ENCODE measurements at places on chromosomes 1 and 21.

- no peak for DNase-seq
Observed at GRCh38 chr1:37453647-37454046, 20.7 kb upstream of the ZC3H12A start.

DNA sequence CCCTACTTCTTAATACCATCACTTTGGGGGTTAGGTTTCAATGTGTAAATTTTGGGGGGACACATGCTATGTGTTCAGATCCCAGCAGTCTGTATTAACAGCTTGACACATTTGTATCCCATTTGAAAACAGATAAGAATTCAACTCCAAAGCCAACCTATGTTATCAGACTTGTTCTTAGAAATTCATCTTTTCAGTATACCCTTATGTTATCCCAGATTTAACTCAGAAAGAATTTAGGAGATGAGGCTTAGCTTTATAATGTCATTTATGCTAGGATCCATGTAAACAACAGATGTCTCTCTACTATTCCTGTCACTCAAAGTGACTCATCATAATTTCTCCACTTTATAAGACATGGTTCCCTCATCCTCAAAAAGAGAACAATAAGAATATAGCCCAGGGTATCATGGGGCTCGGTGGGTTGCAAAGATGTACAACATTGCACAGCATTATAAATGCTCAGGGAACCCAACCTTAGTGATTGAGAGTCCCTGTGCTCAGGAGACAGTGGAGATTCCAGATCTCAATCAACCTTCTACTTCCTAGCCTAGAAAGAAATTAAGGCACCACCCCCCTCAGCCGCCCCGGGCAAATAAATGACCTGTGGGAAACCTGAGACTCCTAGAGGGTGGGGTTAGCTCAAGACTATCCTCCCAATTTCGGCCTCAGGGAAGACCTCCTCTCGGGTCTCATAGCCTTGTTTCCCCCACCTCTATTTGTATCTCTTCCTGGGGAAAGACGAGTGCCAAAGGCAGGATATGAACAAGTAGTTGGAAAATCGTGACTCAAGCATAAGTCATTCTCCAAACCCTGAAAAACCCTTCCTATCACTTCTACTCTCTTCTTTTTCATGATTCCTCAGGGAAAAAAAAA, 265.1 kb upstream of the CAMK1G start:
- DNase-seq, result peak; percentile 17

- DNase-seq, result no peak
Observed at GRCh38 chr1:153778051-153778823, 3.0 kb downstream of the SLC27A3 start.

GRCh38 chr21:30447056-30447455, 7.0 kb downstream of the KRTAP15-1 start:
- no peak for DNase-seq

DNA sequence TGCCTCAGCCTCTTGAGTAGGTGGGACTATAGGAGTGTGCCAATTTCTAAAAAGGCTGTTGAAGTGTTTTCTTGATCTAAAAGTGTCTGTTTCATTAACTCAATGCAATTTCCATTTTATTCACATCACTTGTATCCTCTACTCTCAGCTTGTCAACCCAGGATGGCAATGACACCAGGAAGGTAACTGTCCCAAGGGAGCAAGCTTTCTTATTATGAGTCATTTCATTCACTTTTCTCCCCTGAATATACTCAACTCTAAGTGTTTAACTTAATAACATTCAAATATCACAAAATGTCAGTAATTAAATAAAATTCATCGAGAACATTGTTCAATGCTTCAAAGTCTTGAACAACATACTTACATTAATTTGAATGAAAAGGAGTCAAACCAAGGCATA, 22.9 kb upstream of the GFI1 start:
- no peak for DNase-seq

DNA sequence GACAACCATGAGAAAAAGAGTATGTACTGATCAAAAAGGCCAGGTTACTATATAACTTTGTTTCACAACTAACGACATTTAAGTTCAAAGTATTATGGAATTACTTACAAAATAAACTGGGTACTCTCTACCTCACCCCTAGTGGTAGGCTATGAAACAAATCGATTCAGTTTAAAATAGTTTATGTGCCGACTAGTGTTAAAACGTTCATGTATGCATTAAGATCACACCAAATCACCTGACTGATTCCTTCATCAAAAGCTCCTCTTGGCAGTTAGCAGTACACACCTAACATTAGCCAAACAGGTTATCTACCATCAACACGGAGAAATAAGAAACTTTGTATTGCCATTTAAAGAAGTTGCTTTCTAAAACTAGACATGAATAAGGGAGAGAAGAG, 137.1 kb downstream of the AKT3 start:
- no peak for DNase-seq

GRCh38 chr1:232038706-232039677, 412.4 kb downstream of the DISC1 start:
- DNase-seq, result peak; percentile 17

DNA sequence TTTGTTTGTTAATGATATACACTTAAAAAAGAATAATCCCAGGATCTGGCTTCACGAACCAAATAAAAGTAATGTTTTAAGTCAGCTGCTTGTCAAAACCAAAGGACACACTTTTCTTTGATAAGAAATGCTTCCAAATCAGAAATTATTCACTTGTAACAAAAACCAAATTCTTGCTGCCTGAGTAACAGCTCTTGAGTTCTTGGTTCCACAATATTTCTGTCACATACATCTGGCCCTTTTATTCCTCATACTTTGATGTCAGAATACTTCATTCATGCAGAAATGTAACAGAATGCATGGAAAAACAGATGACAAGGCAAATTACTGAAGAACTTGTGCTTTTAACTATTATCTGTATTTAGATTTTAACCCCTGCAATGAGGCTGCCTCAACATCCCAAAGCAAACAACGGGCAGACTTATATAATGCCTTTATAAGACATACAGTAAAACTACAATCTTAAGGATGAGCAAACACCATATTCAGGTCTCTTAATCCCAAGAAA, 1.5 kb downstream of the VAMP4 start:
- peak; percentile 42 for DNase-seq

DNA sequence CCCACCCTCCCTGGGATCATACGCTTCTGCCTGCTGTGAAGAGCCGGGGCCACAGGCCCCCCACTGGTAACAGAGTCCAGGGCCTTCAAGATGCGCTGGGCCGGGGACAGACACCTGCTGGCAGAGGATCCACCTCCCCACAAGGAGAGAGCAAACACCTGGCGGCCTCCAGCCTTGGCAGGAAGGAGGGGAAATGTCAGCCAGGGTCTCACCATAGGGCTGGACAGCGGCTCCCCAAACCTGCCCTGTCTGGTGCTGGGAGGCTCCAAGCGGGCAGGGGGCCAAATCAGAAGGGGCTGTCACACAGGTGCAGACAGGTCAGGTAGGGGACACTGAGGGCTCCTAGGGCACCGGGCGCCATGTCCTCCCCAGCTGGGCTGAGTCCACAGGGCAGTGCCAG, 58.9 kb downstream of the KCNAB2 start:
- no peak for DNase-seq

DNA sequence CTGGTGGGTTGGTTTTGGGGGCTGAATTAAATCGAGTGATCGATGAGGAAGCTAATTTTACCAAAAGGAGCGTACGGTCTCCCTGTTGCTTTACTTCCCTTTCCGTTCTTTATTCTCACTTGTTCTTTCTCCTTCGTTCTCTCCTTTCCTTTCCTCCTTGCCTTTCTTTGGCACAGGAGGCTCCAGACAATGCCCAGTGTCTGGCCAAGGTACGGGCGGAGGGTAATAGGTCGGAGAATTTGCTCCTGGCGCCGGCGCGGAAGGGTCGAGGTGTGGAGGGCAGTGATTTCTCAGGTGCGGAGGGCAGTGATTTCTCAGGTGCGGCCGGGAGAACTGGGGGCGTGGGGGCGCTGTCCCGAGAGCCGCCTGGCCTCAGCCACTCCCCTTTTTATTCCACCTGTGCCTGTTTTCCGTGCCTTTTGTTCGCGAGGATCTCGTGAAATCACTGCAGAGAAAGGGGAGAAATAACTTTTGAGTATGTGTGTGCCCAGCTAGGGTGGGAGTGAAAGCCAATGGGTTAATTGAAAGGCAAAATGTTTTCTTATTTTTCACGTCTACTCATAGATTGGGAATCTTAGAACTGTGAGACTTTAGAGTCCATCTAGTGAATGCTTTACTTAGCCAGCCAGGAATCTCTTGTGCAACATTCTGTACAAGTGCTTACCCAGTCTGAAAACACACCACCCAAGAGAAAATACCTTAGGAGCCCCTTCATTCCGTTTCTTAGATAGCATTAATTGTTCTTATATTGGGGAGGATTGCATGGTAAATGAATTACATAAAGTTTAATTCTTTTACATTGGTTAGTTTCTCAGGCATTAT, 1.3 kb downstream of the FNBP1L start:
- peak; percentile 85 for DNase-seq

DNA sequence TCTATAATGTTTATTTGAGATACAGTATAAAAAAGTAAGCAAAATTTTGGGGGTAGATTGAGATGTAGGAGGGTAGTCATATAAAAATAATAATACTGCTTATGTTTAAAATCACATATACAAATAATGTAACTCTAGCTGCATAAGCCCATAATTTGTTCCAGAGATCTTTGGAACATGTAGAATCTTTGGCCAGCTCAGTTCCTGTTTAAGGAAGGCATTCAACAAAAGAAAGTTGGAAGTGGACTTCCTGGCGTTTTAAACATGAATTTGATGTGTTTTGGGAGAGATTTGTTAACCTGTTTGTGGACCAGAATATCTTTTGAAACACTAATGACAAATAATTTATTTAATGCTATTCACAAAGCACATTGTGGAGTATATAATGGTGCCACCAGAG, 27.7 kb downstream of the GIPC2 start:
- DNase-seq, result no peak

GRCh38 chr1:162732566-162733335, 57.8 kb upstream of the HSD17B7 start:
- no peak for DNase-seq

DNA sequence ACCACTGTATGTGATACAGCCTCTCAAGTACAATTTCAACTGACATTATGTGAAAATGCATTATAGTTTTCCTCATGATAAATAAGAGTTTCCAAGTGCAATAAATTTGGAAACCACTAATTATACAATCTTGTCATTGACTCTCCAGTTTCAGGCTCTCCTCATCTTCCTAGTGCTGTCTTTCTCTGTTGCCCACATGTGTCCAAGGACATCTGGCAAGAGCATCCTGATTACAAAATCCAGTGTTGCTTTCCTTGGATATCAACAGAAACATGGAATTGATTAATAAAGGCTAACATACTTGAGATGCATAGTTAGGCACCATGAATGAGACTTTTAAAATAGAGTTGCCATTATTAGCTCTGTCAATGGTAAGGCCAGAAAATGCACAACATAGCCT, 15.6 kb upstream of the MAP10 start:
- DNase-seq, result no peak

DNA sequence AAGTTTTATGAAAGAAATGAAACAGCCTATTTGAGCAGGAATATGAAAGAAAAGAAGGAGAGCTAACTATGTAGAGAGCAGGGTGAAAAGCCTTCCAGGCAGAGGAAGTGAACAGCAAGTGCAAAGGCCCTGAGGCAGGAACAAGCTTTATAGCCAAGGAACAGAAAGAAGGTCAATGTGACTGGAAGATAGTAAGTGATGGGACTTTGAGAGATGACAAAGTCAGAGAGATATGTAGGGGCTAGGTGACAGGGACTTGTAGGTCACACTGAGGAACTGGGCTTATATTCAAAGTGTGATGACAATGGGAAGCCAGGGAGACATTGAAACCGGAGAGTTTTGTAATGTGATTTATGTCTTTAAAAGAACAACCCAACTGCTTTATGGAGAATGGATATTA, 18.9 kb downstream of the PRRX1 start:
- no peak for DNase-seq

DNA sequence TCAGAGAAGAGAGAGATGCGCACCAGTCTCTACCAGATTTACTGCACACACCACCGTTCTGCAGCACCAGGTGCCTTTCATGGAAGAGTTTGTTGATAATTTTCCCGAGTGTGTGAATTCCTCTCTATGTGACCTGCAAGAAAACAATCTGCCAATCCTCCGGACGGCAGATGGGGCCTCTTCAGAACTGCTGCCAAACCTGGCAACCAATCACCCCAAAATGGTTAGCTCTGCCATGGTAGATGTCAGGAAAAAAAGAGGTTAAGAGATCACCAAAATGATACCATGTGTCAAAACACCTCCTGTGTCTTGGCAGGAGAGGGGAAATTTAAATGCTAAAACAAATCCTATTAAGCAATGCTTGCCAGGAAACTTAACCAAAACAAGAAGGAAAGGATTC, 96.5 kb downstream of the DAB1 start:
- DNase-seq, result no peak

GRCh38 chr21:46020581-46020980, 39.0 kb downstream of the COL6A1 start:
- no peak for DNase-seq

DNA sequence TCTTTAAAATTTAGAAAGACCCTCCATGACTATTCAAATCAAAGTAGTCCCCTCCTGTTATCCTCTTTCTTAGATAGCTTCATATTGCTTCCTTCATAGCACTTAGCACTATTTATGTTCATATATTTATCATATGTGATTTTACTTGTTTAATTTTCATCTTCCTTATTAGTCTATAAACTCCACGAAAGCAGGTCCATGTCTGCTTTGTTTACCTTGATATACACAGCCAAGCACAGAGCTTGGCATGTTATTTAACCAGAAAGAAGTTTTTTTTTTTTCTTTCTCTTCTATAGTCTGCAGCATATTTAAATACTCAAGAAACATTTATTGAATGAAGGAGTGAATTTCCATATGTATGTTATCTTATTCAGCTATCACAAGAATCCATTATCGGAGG, 36.0 kb downstream of the SCP2 start:
- DNase-seq, result no peak

DNA sequence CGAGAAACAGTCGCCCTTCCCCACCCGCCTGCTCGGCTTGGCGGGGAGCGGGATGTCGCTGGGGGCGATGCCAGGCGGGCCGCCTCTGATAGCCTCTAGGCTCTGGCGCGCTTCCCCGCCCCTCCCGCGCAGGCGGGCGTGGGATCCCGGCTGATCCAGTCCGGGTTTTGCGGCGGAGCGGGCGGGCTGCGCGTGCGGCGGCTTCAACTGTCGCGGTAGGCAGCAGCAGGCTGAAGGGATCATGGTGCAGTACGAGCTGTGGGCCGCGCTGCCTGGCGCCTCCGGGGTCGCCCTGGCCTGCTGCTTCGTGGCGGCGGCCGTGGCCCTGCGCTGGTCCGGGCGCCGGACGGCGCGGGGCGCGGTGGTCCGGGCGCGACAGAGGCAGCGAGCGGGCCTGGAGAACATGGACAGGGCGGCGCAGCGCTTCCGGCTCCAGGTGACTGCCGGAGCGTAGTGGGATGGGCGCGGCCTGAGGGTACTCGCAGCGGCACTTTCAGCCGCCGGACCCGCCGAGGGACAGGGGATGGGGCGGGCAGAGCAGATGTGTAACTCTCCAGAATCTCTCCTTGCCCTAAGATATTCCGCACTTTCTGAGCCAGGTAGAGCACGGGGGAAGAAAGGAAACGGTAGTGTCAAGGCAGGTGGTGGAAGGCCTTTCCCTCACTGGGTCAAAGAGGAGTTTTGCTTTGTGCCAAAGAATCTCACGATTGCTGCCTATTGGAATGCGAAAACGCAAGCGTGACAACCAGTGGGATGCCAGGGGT, at the start of gene FAAH:
Gene FAAH, plus strand, starts transcription at position 210 of the 764 bp plus-strand sequence. Its CDS starts 32 bp downstream, at position 242.
- DNase-seq, result peak; percentile 52

- DNase-seq, result no peak
Observed at GRCh38 chr1:111821121-111821745, 65.5 kb downstream of the DDX20 start.

Data from iris pigment epithelial cell (primary cell).